Midbrain (tissue), 1 donor: ENCODE measurements at places on chromosomes 7 and 10.
A peak's percentile ranks its signal among the peaks of the same experiment; 100 is the strongest.

DNA sequence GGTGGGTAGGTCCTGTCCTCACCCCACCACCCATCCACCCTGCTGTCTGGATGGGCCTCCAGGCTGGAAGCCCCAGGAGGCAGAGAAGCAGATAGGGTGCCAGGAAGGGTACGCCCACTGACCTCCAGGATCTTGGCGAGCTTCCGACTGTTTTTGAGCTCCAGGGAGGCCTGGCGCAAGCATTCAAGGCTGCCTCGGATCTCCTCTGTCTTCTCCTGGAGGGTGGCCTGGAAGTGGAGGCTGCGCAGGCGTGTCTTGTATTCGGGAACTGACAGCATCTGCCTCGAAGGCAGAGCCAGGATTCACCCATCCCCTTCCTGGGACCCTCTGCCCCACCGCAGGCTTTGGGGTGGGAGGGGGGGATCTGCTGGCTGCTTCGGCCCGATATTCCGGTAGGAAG lies 48.4 kb downstream of the GRID2IP start:
- no peak for DNase-seq

GRCh38 chr7:21160401-21160800 lies 267.5 kb upstream of the SP4 start:
- no peak for DNase-seq

DNA sequence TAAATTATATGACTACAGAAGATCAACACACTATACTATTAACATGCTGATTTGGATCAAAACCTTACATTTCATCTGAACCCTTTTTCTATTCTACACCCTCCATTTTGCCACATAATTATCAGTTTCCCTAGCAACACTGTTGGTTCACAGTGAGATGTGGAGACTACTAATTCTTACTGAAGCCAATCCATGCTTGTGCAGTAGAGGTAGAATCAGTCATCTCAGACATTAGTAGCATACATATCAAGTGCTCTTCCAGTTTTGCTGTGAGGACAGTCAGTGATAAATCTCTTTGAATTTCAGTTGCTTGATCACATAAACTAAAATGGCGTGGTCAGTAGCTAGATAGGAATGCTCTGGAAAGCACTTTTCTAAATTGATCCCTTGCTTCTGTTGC lies 70.3 kb downstream of the PON1 start:
- DNase-seq = no peak

DNA sequence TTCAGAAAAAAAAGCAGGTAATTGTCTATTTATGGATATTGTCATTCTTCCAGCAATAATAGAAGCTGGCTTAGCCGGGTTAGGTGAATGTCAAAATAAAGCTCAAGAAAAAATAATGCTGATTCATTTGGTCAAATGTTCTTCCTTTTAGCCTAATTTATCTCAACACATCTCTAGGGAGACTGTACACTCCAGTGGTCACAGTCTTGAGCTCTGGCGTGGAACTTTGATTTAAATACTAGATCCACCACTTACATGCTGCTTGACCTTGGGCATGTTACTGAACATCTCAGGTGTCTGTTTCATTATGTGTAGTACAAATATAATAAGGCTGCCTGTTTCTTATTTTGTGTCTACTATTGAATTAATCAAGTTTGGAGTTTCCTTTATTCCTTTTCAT lies 22.0 kb downstream of the PRTFDC1 start:
- no peak for DNase-seq

- no peak for DNase-seq
These were observed 86.5 kb downstream of the ARID5B start for GRCh38 chr10:61987951-61988379.

- DNase-seq = no peak
These were observed 23.1 kb upstream of the STEAP4 start for GRCh38 chr7:88329532-88330463.

- peak; percentile 71 for DNase-seq
These were observed 94.5 kb downstream of the PDGFA start for GRCh38 chr7:424961-425793.

DNA sequence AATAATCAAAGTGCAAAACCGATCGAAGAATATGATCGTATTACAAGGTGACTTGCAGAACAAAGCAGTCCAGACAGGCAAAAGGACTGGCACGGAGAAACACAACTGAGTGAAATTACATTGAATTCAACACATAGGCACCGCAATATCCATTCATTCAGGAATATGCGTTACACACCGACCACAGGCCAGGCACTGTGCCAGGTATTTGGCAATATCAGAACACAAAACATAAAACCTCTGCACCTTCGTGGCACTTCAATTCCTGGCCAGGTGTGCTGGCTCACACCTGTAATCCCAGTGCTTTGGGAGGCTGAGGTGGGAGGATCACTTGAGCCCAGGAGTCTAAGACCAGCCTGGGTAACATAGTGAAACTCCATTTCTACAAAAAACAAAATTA lies 187.9 kb downstream of the DIP2C start:
- DNase-seq = no peak

- DNase-seq = no peak
These were observed 83.7 kb downstream of the EPC1 start for GRCh38 chr10:32263300-32263699.

DNA sequence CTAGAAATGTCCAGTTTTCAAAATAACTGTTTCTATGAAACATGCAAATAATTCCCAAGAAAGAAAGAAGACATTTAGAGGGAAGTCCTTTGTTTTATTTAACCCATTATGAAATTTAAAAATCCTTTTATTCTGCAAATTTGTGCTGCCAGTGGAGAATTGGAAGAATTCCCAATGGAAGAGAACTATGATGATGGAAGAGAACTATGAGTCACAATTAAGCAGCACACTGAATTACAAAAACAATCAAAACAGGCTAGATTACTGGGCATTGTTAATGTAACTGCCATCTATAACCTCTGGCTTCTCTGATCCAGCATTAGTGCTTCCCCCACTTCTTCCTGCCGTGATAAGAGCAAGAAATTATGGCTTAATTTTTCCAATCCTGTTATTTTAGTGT lies 126.2 kb upstream of the FEZF1 start:
- peak; percentile 2 for DNase-seq

DNA sequence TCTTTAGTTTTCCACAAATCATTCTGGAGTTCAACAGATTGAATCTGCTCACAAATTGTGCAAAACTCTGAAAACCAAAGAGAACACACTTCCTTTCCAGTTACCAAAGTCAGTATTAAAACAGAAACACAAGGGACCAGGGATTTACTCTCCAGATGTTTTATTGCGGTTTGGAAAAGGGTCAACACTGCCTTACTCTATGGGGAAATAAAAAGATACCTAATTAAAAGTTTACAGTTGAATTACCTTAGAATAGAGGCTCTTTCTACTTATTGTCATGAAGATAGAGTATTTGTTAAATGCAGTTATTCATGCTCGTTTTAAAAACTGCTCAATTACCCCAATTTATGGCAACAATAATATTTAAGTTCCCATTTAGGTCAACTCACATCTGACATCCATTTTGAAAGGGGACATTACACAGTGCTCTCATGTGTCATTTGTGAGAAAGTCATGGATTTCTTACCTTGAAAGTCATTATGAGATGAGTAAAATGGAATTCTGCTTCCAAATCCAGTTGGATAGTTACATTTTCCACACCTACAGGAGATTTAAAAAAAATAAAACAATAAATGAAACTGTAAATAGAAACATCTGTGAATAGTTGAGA lies 8.4 kb downstream of the LAMB1 start:
- no peak for DNase-seq

GRCh38 chr7:73351447-73352167 lies 23.6 kb downstream of the FKBP6 start:
- no peak for DNase-seq

GRCh38 chr10:34899161-34899560 lies 84.1 kb upstream of the PARD3 start:
- no peak for DNase-seq

- no peak for DNase-seq
These were observed 4.9 kb upstream of the UPK3B start for GRCh38 chr7:76505168-76506080.

DNA sequence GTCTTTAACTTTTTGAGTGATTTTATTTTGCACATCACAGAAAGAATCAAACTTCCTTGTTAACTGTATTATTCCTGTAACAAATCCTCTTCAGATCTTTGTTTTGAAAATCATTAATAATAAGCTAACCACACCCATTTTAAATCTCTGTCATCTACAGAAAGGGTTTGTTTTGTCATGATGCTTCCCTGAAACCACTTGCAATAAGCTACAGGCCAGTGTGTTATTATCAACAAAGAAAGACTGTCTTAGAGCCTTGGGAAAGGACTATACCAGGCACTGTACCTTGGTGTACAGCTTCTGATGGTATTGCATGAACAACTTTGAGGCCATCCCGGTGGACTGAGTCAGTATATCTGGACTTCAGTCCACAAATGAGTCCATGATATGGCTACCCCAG lies 145.3 kb upstream of the FAM3C start:
- DNase-seq = no peak

GRCh38 chr7:116842371-116842770 lies 20.0 kb upstream of the CAPZA2 start:
- DNase-seq = no peak

DNA sequence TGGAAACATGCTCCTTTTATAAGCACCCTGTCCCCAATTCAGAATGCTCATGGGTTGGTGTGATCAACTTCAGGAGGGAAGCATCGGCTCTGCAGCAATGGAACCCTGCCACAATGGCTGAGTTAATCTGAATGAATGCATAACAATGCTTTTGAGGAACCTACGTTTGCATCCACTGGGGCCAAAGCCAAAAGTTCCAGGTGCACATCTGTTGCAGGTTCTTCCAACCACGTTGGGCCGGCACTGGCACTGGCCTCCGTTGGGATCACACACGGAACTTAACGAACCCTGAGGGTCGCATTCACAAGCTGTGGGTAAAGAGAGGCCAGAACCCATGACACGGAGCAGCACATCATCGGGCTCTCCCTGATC lies 43.4 kb downstream of the LAMB1 start:
- no peak for DNase-seq

- DNase-seq = no peak
These were observed 38.6 kb upstream of the ZMIZ2 start for GRCh38 chr7:44709945-44710596.

- no peak for DNase-seq
These were observed 32.5 kb downstream of the PDE1C start for GRCh38 chr7:32037650-32038198.

DNA sequence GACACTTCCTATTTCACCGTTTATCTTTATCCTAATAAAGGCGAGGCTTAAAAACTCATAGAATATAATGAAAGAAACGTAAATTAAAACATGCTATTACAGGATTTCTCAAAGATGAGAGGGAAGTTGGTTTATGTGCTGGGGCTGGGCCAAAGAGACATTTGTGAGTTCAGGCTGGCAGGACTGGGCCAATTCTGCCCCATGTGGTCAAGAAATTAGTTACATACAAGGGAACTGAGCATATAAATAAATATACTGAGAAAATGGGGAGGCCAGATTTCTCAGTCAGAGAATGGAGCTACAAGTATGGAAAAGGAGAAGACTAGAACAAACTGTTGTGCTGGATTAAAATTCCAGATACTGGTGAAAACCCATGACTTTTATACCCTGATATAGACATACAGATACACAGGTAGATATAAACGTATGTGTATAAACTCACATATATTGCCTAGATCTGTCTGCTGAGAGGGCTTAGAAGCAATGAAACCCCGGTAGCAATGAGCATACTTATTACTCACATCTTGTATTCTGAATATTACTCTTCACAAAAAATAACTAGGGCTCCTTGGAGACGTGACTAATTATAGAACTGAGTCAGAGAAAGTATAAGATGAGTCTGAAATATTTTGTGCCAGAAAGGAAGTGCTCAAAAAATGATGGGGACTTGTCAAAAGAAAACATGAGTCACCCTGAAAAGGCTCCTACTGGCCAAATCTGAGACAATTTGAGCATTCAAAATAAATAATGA lies 155.7 kb upstream of the FGFR2 start:
- DNase-seq = no peak
